Stimulated activated CD4-positive, alpha-beta T cell treated with anti-CD3 and anti-CD28 coated beads, Interleukin-15, amount 100 ng/mL, for 1 hour (primary cell): ENCODE measurements at places on chromosomes 3 and 15.

DNA sequence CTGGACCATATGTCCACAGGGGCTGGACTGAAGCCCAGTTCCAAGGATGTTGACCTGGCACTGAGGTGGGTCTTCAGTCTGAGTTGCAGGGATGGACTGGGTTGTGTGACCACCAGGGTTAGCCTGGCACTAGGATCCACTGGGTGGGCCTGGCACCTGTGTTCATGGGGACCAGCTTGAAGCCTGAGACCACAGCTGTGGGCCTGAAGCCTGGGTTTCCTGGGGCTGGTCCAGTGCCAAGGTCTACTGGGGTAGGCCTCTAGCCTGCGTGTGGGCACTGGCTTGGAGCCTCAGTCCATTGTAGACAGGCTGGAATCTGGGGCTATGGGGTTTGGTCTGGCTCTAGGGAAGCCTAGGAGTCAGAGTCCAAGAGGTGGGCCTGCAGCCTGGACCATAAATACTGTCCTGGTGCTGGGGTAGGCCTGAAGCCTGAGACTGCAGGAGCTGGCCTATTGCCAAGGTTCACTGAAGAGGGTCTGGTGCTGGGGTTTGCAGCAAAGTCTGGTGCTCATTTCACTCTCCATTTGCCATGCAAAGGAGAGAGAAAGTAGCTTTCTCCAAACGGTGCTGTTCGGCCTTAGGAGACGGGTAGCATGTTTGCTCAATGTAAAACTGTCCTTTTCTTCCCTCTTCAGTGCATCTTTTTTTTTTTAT, 51.2 kb upstream of the TBC1D5 start:
- DNase-seq, result no peak

- DNase-seq, result no peak
Measured at GRCh38 chr3:43248185-43248583, 38.2 kb upstream of the SNRK start.

GRCh38 chr3:104523136-104523535, 843.6 kb upstream of the ALCAM start:
- DNase-seq, result no peak

- DNase-seq, result no peak
Measured at GRCh38 chr3:87207460-87207859, 19.6 kb upstream of the CHMP2B start.

DNA sequence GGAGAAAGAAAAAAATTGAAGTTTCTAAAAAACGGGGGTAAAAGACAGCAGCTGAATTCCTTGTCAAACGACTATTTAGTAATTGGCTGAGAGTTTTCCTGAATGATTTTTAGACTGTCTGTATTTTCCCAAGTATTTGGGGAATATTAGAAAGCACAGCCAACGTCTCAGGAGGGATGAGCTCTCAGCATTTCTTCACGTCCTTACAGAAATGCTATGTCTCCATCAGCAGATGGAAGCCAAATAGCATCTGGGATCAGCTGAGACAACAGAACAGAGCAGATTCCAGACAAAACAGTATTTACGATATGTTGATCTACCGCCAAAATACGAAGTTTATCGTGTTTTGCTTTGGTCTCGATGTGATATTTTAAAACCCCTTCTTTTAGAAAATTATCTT, 5.3 kb upstream of the TMC3 start:
- DNase-seq, result no peak
